ENCODE measurements at places on chromosomes 3 and 15. TPM values are rescaled to one million over a fixed set of nuclear protein-coding genes. Genes with fewer than 3 reads are reported as not detected.

DNA sequence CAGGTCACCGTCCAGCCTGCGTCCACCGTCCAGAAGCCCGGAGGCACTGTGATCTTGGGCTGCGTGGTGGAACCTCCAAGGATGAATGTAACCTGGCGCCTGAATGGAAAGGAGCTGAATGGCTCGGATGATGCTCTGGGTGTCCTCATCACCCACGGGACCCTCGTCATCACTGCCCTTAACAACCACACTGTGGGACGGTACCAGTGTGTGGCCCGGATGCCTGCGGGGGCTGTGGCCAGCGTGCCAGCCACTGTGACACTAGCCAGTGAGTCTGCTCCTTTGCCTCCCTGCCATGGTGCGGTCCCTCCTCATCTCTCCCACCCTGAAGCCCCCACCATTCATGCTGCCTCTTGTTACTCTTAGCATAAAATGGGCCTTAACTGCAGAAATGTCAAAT lies 39.2 kb downstream of the BOC start:
- H3K27ac ChIP-seq: no peak overlapping the region
- H3K36me3 ChIP-seq: no peaks in the 10 kb centered on the region
- no peak for DNase-seq
- H3K27me3 ChIP-seq: peaks cover 9% of the 10 kb centered on the region
- no peak overlapping the region for H3K4me3 ChIP-seq
- peaks cover 10% of the 10 kb centered on the region for H3K4me1 ChIP-seq

- H3K27ac ChIP-seq: peak overlapping the region; percentile 95
- H3K36me3 ChIP-seq: peaks cover 6% of the 10 kb centered on the region
Observed at GRCh38 chr3:30639937-30640336, 33.5 kb downstream of the TGFBR2 start.

DNA sequence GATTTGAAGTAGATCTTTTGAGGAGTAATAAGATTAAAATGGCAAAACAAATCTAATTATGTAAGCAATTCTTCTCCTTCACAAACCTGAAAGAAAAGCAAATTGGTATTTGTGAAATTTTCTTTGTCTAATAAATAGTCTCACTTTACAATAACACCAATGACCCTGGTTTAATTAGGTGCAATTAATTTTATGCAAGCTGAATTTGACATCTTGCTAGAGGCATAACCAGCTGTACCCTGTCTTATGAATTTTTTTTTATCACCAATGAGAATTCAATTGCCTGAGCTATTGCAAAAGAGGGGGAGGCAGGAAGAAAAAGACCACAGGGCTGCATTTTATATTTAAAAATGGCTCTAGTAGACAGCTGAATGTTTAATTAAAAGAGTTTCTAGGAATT lies 113.5 kb upstream of the IL12A start:
- H3K27me3 ChIP-seq: peaks cover 18% of the 10 kb centered on the region
- no peak for DNase-seq
- H3K36me3 ChIP-seq: no peaks in the 10 kb centered on the region
- H3K4me3 ChIP-seq: no peak overlapping the region
- H3K27ac ChIP-seq: no peak overlapping the region
- no peaks in the 10 kb centered on the region for H3K4me1 ChIP-seq

DNA sequence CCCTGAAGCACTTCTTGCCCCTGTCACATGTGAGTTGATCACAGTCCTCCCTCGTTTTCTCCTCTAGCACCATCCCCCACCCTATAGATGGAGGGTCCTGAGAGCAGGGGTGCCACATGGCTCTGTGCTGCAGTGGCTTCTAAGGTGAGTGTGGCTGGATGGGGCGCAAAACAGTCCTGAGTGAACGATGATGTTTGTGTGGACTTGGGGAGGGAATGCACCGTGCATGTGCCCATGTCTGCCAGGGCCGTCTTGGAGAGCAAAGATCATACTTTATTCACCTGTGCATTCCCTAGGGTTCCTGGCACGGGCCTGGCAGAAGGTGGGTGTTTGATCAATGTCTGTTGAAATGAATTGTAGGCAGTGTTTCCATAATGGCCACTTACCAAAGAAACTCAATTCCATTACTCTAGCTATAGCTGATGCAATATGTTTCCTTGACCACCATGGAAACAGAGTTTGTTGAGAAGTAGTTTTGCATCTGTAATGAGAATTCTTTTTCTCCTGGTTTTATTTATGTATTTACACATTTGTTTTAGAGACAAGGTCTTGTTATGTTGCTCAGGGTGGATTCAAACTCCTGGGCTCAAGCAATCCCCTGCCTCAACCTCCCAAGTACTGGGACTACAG lies 58.0 kb downstream of the ABTB1 start:
- H3K4me1 ChIP-seq: peaks cover 5% of the 10 kb centered on the region
- H3K27me3 ChIP-seq: peaks cover 10% of the 10 kb centered on the region
- DNase-seq: no peak
- no peak overlapping the region for H3K4me3 ChIP-seq

- H3K27ac ChIP-seq: no peak overlapping the region
- no peaks in the 10 kb centered on the region for H3K27me3 ChIP-seq
- no peaks in the 10 kb centered on the region for H3K36me3 ChIP-seq
- H3K4me1 ChIP-seq: no peaks in the 10 kb centered on the region
- no peak overlapping the region for H3K4me3 ChIP-seq
Observed at GRCh38 chr3:99199021-99199420, 297.5 kb upstream of the DCBLD2 start.

GRCh38 chr3:106212665-106213222 lies 343.9 kb upstream of the CBLB start:
- no peak overlapping the region for H3K4me3 ChIP-seq
- no peaks in the 10 kb centered on the region for H3K27me3 ChIP-seq
- H3K27ac ChIP-seq: peak overlapping the region; percentile 13
- no peak for DNase-seq
- H3K4me1 ChIP-seq: peaks cover 75% of the 10 kb centered on the region

GRCh38 chr15:31499953-31500765 lies 173.5 kb downstream of the KLF13 start:
- no peaks in the 10 kb centered on the region for H3K36me3 ChIP-seq
- H3K4me1 ChIP-seq: no peaks in the 10 kb centered on the region

DNA sequence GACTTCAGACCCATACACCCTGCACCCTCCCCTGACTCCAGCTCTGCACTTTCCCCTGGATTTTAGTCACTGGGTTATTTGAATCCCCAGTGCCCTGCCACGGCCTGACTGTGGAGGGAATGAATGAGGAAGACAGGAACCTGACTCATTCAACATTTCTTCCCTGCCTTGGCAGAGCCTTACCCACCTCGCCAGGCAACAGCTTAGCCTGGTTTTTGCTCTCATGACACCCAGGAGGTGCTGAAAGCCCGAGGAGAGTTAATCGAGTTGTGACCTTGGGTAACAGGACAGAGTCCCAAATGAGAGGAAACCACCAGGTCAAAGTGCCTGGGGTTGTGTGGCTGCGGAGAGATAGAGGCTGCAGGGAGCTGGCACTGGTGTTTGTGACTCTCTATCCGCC lies 128.3 kb downstream of the SMAD6 start:
- no peaks in the 10 kb centered on the region for H3K4me1 ChIP-seq
- DNase-seq: no peak
- no peaks in the 10 kb centered on the region for H3K27me3 ChIP-seq
- H3K27ac ChIP-seq: no peak overlapping the region

AGTR1 gene
- total RNA-seq: not detected

NDN gene
- total RNA-seq: 1.5 TPM
